SK-N-SH (cell line): ENCODE measurements at places on chromosomes 1 and 21.

GRCh38 chr1:25023826-25024225 is 93.8 kb upstream of the RUNX3 start:
- DNase-seq = no peak

DNA sequence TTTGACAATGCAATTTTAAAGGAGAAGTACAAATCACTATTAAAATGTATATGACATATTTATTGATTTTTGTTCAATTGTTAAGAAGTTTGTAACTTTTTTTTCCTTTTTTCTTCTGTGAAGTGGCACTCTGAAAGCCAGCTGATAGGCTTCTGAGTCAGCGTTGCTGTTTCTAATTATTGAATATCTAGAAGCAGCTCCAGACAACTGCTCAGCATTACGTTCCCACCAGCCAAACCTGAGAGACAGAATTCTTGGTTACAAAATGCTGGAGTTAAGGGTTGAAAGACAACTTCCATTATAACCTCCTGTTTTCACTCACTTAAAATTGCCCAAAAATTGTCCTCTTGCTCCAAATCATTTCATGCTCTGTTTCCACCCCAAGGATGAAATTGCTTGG is 31.4 kb upstream of the LMX1A start:
- no peak for DNase-seq

DNA sequence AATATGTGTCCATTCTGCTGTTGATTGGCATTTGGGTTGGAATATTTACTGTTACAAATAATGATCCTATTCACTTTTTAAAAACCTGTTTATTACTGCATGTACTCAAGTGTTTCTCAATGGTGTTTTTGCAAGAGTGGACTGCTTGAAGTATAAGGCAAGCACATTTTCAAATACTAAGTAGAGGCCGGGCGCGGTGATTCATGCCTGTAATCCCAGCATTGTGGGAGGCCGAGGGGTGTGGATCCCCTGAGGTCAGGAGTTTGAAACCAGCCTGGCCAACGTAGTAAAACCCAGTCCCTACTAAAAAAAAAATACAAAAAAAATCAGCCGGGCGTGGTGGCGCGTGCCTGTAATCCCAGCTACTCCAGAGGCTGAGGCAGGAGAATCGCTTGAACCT is 276.9 kb upstream of the ADGRL4 start:
- DNase-seq = no peak

GRCh38 chr21:31530364-31530763 is 129.1 kb upstream of the SOD1 start:
- peak; percentile 38 for DNase-seq

DNA sequence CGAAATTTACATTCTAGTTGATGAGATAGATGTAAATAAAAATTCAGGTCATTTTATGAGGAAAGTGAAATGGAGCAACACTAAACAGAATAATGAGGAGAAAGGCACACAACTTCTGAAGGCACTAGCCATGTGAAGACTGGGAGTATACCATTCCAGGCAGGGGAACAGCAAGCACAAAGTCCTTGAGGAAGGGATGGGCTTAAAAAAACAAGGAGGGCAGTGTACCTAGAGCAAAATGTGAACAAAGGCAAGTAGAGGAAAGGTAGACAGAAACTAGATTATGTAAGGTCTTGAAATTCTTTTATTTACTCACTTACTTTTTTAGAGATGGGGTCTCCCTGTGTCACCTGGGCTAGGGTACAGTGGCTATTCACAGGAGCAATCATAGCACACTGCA is 54.1 kb upstream of the LRIG2 start:
- no peak for DNase-seq

GRCh38 chr1:221829327-221830015 is 87.6 kb upstream of the DUSP10 start:
- DNase-seq = no peak
